ENCODE measurements at places on chromosomes 3 and 15. TPM values are rescaled to one million over a fixed set of nuclear protein-coding genes. Genes with fewer than 3 reads are reported as not detected.

The GOLGA8N gene
- total RNA-seq: not detected

DNA sequence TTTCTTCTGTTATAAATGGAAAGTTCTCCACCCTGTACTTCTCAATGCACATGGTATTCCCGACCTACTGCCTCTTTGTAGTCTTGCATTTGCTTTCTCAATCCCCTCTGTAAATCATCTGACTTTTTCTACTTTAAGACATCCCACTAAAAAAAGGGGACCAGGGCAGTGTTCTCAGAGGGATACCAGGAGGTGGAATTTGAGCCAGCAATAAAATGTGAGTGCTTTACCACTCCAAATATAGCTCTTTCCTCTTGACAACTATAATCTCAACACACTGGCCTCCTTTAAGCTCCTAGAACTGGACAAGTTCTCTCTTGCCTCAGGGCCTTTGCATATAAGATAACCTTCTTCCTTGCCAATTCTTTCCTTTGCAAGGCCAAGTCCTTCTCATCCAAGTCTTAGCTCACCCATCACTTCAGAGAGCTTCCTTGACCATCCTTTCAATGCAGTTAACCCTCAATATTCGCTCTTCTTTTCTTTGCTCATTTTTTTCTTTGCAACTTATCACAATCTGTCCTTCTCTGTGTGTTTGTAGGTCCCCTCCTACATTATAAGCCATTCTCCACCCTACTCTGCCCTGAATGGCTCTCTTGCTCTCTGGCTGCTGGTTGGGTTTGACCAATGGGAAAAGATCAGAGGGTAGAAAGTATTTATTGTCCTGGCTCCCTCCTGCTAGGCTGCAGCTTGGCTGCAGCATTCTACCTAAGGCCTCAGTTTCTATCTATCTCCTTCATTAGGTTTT is 93.4 kb downstream of the PRICKLE2 start:
- DNase-seq: no peak

The KLHL18 gene
- 11.5 TPM for total RNA-seq

- no peak for DNase-seq
Measured at GRCh38 chr3:125003859-125004595, 51.8 kb downstream of the HEG1 start.

DNA sequence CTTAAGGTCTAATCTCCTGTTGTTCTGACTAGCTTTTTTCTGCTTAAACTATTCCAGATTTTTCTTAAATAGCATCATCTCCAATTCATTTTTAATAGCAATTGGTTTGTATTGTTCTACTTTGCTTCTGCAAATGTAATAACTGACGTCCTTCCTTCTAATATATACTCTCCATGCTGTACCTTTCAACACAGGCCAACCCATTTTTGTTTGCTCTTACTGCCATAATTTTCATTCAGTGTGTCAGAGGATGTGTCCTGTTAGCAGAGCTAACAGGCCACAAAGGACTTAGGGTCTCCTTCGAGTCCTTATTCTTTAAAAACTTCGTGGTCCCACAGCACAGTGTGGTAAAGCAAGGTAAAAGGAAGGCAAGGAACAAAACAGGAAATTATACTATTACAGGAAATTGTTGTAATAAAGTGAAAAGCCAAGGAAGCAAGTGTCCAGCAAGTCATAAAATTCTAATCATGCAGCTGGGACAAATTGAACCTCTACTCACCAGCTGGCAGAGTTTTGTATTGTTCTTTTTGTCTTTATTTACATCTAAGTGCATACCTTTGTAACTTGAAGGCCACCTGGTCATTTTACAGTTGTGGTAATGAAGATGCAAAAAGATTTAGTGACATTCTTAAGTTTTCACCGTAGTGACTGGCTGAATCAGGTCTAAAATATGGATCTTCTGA is 64.9 kb upstream of the ZBTB20 start:
- no peak for DNase-seq

- no peak for DNase-seq
Measured at GRCh38 chr3:133547432-133548041, 25.9 kb upstream of the CDV3 start.

The ANKRD63 gene
- total RNA-seq: not detected

The SNTN gene
- not detected for total RNA-seq

GRCh38 chr15:40353697-40354096 is 2.9 kb downstream of the PHGR1 start:
- no peak for DNase-seq

- peak; percentile 39 for DNase-seq
Measured at GRCh38 chr3:117549716-117550115, 840.1 kb downstream of the TUSC7 start.

DNA sequence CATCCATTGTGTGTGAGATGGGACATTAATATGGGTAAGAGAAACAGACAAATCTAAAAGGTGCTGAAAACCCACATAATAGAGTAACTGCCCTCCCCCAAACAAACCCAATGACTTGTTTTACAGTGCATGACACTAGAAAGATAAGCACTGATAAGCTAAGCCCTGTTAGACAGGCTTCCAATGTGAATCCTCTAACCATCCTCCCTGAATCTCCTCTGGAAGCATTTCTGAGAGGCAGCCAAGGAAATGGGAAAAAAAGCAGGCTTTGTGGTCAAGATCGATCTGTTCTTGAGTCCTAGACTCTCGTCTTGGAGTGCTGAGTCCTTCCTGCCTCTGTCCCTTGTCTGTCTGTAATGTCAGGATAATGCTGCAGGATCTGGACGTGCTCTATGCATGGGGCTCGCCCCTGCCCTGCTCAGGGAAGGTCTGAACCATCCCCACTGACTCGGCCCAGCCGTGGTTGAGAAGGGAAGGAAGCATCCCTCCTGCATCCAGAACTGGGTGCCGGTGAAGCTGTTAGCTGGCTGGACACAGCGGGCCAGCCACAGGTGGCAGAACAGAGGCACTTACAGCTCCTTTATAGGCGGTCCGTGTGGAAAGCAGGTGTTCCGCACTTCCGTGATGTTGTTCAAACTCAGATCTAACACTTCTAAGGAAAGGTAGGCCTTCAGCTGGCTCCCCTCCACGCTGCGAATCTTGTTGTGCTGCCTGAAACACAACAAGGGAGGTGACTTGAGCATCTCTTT is 84.1 kb downstream of the LRIG1 start:
- no peak for DNase-seq

GRCh38 chr15:51849860-51850259 is 20.4 kb downstream of the TMOD3 start:
- DNase-seq: no peak

The CPEB1 gene
- not detected for total RNA-seq

The RBP2 gene
- not detected for total RNA-seq

- DNase-seq: no peak
Measured at GRCh38 chr3:56806407-56806806, 4.7 kb upstream of the ARHGEF3 start.

The COL6A6 gene
- not detected for total RNA-seq
